Stimulated activated CD4-positive, alpha-beta T cell treated with anti-CD3 and anti-CD28 coated beads, Interleukin-1b, Interleukin-23, amount 100 ng/mL, for 1 hour (primary cell): ENCODE measurements at places on chromosomes 1 and 21.

DNA sequence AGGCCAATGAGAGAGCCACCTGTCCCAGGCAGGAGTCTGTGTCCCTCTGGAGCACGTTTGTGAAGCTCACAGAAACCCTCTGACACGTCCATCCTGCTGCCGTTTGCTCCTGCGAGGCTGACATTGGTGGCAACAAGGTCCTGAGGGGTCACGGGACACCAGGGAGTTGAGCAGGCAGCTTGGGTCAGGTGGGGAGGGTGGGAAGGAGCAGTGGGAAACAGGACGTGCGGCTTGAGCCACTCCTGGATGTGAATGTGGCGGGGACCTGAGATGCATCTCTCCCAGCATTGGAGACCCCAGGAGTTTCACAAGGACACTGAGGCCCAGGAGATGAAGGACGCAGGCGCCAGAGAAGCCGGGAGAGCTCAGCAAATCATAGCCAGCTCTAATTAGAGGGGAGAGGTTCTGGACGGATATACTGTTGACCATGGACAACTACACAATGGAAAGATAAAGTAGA is 149.0 kb downstream of the PEX14 start:
- no peak for DNase-seq

GRCh38 chr1:165476776-165477175 is 31.9 kb upstream of the RXRG start:
- no peak for DNase-seq

- DNase-seq, result no peak
These were observed 83.1 kb downstream of the CAPZB start for GRCh38 chr1:19402031-19402813.

DNA sequence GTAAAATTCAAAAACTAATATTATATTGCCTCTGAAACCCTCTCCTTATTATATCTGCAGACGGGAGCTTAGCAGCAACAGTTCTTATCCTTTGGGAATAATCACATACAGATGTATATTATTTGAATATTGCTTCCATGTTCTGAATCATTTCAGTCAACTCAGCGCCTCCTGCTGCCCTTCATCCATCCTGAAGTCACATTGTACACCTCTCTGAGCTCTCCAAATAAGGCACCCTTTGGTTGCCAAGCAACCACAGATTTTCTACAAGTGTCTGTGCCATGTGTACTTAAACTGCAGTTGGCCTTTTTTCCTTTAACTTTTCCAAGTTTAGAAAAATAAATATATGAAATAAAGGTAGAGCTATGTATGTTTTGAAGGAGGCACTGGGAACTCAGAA is 384.3 kb downstream of the LRRIQ3 start:
- DNase-seq, result no peak
